ENCODE measurements at places on chromosomes 7 and 10. TPM values are rescaled to one million over a fixed set of nuclear protein-coding genes. Genes with fewer than 3 reads are reported as not detected.
A peak's percentile ranks its signal among the peaks of the same experiment; 100 is the strongest.

DNA sequence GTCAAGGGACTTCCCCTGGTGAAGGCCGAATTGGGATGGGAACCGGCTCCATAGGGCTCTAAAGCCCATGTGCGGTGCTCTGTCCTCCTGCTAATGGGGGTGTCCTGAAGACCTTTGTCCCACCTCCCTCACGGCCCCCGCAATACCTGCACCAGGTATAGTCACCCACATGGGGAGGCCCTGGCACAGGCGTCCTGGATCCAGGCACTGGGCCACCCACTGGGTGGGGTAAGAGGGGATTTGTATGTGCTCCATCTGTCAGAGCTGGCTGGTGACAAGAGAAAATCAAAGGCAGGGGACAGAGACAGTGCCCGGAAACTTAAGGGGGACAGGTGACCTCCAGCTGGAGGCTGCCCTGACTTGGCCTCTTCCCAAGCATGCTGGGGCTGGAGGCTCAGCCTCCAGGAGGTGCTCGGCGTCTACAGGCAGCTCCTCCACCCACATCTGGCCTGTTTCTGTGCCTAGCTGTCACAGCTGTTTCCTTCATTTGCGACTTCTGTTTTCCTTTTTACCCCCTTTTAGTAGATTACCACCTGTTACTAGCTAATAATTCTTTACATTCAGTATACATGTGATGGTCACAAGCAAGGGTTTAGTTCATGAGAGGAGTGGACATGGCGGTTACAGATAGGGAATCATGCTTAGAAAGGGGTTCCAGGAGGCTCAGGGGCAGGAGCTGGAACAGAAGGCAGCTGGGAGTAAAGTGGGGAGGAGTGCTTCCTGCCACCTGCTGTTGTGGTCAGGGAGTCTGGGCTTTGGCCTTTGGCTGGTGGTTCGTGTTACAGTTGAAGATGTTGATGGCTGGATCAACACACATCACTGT lies 2.3 kb upstream of the CUZD1 start:
- H3K4me1 ChIP-seq, result peaks cover 7% of the 10 kb centered on the region
- H3K27ac ChIP-seq, result no peak overlapping the region
- no peaks in the 10 kb centered on the region for H3K27me3 ChIP-seq
- no peak for DNase-seq
- peaks cover 59% of the 10 kb centered on the region for H3K36me3 ChIP-seq

- H3K4me3 ChIP-seq, result no peak overlapping the region
- H3K27me3 ChIP-seq, result peaks cover 39% of the 10 kb centered on the region
- H3K36me3 ChIP-seq, result no peaks in the 10 kb centered on the region
- H3K27ac ChIP-seq, result no peak overlapping the region
- DNase-seq, result no peak
Observed at GRCh38 chr10:113015201-113015600, 65.2 kb downstream of the TCF7L2 start.

DNA sequence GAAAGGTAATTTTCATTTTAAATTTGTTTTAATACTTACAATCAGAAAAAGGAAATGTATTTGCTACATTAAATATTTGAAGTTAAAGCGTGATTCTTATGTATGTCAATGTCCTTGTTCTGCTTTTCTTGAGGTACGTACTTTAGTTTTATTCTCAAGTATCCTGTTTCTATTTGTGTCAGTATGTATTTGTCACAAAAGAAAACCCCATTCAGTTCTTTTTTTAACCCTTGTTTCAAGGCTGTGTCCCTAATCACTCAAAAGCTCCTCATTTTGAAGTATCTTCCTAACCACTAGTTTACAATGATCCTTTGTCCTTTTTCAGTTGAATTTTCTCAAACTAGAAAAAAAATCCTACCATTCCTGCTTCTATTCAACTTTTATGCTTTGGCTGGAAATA lies 25.2 kb downstream of the NHLRC2 start:
- peaks cover 16% of the 10 kb centered on the region for H3K4me1 ChIP-seq
- H3K27me3 ChIP-seq, result no peaks in the 10 kb centered on the region
- H3K36me3 ChIP-seq, result peaks cover 50% of the 10 kb centered on the region
- no peak for DNase-seq
- no peak overlapping the region for H3K4me3 ChIP-seq

DNA sequence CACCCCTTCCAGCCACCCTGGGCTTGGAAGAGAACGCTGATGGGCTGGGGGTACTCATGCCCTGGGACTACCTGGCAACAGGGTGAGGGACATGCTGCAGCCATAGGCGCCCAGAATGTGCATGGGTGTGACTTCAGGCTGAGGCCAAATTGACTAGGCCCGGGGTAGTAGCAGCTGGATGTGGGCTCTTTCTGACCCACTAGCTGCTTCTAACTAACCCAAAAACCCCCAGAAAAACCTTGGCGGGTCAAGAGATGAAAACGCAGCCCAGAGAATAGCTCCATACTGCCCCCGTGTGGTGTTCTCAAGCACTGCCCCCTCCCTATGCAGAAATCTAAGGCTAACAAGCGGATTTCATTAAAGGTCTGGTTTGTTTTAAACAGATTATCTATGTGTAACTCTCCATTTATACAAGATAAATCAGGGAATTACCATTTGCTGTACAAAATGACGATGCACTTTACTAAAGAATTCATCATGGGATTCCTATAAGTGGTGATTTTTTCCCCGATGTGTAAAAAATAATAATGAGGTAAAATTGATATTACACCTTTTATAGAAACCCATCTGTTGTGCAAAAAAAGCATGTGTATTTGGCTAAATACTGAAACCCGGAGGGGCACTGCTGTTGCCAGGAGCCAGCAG lies 4.2 kb downstream of the SMARCD3 start:
- H3K36me3 ChIP-seq, result no peaks in the 10 kb centered on the region
- peaks cover 38% of the 10 kb centered on the region for H3K27me3 ChIP-seq
- H3K4me3 ChIP-seq, result peak overlapping the region; percentile 35
- H3K27ac ChIP-seq, result no peak overlapping the region
- DNase-seq, result peak; percentile 78

DNA sequence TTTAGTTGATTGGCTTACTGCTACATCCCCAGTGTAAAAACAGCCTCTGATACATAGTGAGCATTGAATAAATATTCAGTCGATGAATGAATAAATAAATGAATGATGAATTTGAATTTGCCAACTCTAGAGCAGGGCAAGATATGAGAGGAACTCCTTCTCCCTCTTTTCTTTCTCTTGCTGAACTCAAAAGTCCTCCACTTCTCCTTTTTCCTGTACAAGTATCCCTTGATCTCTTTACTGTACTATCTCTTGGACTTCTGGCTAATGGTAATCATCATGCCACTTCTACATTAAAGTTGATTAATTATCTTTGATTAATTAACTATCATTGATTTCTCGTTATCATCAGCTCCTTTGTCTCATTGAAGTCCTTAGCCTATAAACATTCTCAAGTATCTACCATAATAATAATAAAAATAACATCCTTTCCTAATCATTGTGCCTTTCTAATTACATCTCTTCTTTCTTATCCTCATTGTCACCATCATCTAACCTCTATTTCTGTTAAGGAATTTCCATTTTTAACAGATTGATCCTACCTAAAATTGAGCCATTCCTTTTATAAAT lies 10.6 kb downstream of the CPED1 start:
- no peaks in the 10 kb centered on the region for H3K36me3 ChIP-seq
- no peak overlapping the region for H3K4me3 ChIP-seq
- H3K27ac ChIP-seq, result no peak overlapping the region
- H3K27me3 ChIP-seq, result peaks cover 30% of the 10 kb centered on the region
- no peak for DNase-seq

GRCh38 chr10:56142092-56142728 lies 218.8 kb downstream of the ZWINT start:
- H3K4me1 ChIP-seq, result no peaks in the 10 kb centered on the region
- no peak overlapping the region for H3K27ac ChIP-seq
- H3K4me3 ChIP-seq, result no peak overlapping the region
- no peak for DNase-seq
- no peaks in the 10 kb centered on the region for H3K36me3 ChIP-seq
- H3K27me3 ChIP-seq, result no peaks in the 10 kb centered on the region

Gene MNX1
- not detected for total RNA-seq
